ENCODE measurements at places on chromosomes 2 and 18.
A peak's percentile ranks its signal among the peaks of the same experiment; 100 is the strongest.

DNA sequence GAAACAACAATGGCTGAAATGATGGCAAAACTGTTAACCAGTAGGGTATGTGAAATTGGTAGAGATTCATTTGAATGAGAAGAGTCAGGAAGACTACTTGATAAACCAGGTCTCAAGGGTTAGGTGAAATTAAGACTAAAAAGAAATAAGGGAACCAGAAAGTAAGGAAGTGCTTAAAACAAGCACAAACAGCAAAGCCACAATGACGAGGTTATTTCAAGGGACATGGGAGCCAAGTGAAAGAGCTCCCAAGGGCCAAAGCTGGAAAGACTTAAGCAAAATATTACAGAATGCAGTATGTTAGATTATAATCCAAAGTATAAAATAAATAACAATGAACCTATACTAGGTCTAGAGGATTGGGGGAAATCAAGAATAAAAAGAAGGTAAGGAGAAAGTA is 19.3 kb upstream of the CD302 start:
- DNase-seq = no peak

DNA sequence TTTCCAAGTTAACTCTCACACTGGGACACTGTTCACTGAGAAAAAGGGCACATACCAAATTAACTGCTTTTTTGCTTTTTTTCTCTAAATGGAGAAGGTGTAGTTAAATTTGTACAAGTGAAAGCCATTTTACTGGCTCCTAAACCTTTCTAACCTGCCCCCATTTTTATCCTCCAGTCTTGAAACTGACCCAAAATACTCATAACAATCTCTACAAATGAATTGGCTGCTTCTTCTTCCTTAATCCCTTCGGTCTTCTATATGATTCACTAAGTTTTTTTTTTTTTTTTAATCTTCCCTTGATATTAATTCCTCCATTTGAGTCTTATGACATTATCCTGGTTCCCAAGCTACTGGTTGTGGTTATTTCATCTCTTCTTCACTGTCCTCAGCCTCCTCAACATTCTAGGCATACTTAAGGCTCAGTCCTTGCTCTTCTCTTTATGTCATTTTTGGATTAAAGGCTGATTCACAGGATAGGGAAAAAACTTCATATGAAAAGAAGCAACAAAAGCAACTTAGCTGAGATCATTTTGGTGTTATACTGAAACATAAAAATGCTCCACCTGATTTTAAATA is 19.8 kb downstream of the ORC2 start:
- DNase-seq = no peak

- peak; percentile 31 for DNase-seq
Observed at GRCh38 chr2:229089776-229090175, 181.3 kb downstream of the PID1 start.

GRCh38 chr2:207032490-207032889 is 93.2 kb downstream of the CPO start:
- DNase-seq = no peak

- no peak for DNase-seq
Observed at GRCh38 chr2:63048367-63049171, 2.1 kb upstream of the OTX1 start.

DNA sequence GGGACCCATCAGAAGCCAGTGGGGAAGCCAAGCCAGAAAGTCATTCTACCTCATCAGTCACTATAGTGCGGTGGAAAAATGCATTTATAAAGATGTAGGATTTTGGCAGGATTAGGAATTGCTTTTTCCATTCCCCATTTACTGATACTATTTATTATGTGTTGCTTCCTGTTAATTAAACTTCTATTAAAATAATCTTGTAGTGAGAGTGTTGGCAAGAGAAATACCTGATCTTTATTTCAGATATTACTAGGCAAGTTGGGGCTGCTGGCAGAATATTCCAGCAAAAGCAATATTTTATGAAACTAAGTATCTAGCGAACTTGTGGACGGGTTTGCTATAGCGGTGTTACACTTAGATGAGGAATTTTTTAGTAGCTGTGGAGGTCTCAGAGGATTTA is 23.9 kb upstream of the CDC42EP3 start:
- DNase-seq = no peak

DNA sequence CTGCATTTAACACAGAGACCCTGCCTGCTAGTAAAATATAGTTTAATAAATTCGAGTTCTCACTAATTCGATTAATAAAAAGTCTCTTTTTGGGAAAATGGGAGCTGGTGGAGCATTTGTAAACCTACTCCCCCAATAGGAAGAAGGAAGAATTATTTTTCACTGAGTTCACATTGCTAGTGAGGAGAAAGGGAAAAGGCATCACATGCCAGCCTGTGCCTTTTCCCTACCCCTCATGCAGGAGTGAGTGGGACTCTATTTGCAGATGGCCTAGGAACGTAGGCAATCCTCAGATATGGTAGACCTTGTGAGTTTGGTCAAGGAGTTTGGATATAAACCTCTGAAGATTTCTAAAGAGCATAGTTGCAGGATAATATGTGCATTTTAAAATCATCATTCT is 218.4 kb upstream of the TRIB2 start:
- no peak for DNase-seq

DNA sequence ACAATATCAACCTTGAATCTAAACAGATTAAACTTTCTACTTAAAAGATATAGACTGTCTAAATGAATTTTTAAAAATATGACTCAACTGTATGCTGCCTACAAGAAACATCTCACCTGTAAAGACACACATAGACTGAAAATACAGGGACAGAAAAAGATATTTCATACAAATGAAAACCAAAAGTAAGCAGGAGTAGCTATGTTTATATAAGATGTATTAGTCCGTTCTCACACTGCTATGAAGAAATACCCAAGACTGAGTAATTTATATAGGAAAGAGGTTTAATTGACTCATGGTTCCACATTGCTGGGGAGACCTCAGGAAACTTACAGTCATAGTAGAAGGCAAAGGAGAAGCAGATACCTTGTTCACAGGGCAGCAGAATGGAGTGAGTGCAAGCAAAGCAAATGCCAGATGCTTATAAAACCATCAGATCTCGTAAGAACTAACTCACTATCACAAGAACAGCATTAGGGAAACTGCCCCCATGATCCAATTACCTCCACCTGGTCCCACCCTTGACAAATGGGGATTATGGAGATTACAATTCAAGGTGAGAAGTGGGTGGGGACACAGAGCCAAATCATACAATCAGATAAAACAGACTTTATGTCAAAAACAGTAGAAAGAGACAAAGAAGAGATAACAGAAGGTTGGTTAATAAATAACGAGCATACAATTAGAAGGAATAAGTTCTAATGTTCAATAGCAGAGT is 214.4 kb upstream of the SLC39A10 start:
- DNase-seq = no peak

DNA sequence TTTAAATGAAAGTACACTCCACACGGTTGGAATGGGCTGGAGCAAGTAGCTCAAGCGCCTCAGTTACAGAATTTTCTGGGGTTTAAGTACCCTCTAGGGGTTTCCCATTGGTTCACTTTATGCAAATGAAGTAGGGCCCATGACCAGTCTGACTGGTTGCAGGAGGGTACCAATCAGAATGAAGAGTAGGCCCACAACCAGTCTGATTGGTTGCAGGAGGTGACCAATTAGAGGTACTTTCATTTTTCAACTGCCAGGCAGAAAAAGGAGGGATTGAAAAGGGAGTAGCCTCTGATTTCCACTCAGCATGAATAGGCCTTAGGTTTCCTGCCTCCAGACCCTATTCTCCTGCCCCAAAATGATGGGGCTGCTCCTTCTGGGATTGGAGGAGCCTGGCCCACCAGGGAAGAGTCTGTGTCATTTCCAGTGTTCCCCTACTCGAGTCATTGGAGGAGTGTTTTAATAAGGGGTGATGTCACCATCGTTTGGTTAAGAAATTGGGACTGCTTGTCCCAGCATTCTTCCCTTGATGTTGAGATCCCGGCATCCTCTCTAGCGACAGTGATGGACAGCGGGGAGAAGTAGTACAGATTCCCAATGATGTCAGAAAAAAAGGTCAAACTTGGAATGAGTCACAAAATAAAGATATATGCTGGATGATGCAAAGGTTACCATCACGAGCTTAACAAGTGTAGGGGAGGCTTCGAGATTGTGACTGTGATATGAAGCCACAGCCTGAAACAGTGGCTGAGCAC is 210.4 kb downstream of the SH3BP4 start:
- no peak for DNase-seq

GRCh38 chr2:68483011-68483410 is 15.6 kb downstream of the APLF start:
- DNase-seq = no peak

DNA sequence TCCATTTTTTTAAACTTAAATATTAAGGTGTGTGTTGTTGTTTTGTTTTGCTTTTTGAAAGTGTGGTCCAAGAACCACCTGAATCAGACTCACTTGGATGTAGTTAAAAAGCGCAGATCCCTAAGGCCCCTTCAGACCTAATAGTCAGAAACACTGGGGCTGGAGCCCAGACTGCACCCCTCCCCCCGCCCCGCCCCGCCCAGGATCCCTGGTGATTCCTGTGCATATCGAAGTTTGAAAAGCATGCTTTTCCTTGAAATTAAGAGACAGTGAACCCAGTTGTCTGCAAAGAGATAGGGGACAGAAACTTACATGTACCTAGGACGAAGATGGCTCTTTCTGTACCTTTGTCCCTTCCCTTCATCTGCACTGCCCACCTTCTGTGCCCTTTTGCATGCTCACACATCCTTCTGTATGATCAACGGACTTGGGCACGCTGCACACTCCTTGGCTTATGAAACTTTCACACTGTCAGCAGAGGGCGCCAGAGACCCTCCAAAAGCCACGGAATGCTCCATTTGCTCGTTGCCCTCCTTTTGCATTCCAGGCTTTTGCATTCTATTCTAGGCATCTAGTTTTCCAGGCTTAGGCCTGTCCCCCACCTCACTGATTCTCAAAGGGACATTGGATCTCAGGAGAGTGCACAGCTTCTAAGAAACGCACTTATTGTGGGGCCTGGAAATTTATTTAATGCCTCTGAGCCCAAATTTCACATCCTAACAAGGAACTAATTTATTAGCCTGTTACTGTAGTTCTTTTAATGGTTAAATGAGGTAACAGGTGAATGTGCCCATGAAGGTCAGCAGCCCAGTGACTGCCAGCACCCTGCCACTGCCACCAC is 32.8 kb upstream of the SLC14A1 start:
- DNase-seq = no peak

DNA sequence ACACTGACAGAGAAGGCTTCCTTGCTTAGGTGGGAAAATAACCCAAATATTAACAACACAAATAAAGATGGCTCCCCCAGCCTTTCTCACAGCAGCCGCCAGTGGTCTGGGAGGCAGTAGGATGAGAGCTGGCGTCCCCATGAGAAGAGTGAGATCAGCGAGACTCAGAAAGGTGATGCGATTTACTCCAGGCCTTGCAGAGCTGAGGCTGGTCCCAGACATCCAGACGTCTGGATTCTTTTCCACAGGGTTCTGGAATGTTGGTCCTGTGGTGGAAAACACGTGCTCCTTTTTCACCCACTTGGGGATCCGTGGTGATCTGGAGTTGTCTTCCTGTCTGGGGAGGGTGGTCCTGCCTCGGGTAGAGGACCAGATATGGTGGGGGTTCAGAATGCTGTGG is 190.6 kb downstream of the CTIF start:
- peak; percentile 54 for DNase-seq

GRCh38 chr18:58657081-58657480 is 14.2 kb upstream of the MALT1 start:
- no peak for DNase-seq

DNA sequence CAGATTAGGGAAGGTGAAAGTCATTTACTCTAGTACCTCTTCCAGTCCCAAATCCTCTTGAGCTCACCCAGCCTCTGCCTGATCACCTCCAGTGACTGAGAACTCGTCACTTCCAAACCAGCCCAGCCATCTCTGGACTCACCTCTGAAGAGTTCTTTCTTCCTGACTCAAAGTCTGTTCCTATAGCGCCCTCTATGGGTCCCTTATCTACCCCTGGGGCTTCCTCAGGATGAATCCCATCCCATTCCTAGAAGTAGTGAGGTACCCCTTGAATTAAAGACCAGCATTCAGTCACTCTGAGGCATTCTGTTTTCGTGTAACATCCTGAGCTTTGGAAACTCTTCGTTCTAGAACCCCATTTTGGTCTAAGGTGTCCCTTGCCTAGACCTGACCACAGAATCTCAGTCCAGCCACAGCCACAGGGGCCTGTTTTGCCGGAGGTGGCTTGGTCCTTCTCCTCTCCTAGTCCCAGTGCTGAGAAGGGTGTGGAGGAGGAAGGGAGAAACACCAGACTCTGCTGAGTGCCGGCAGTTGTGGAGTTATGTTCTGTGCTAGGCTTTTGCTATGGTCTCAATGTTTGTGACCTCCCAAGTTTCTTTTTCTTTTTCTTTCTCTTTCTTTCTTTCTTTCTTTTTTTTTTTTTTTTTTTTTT is 32.7 kb downstream of the SIX3 start:
- DNase-seq = no peak

GRCh38 chr2:42101206-42102023 is 53.6 kb downstream of the PKDCC start:
- DNase-seq = peak; percentile 64

DNA sequence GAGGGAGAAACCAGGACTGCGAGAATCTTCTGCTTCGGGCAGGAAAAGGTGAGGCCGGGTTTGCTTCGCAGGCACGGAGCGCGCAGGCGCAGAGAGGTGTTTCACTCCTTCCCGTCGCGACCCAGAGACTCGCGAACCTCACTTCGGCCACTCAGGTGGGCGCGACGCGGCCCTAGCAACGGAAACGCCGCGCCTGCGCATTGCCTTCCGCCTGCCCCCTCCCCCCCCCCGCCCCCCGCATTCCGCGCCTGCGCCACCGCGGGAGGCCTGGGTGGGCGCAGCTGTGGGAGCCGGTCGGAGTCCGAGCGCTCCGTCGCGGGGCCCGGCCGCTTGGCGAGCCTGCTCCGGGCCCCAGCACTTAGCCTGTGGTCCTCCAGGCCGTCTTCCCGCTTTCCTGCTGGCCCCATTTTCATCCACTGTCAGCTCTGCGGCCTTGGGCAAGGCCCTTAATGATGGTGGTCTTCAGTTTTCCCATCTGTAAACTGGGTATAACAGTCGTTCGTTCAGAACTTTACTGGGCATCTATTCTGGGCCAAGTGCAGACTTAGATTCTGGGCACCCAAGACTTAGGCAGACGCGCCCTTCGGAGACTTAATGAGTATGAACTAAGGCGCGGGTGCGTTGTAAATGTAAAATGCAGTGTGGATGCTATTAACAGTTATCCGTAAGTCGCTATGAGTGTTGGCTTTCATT is 62.1 kb upstream of the ACKR3 start:
- peak; percentile 19 for DNase-seq

- no peak for DNase-seq
Observed at GRCh38 chr2:190452433-190452832, 44.3 kb downstream of the MFSD6 start.

DNA sequence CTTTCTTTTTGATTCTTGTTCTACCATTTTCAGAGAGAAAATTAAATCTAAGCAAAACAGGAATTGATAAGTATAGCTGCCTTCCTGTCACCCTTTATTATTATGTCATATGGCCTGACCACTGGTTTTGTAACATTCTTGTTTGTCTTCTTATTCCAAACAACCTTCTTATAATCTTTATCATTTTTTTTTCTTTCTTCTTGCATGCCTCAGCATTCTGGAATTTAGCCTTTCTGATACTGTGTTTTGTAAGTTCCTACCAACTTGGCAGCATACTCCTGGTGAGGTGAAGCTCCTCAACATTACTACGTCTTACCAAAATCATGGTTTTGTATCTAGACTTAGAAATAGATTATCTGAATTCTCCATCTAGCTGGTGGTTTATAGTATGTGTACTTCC is 199.2 kb downstream of the CAMKMT start:
- no peak for DNase-seq

Data from fibroblast of skin of left biceps (primary cell).